Stimulated activated CD8-positive, alpha-beta memory T cell treated with anti-CD3 and anti-CD28 coated beads, Interleukin-7, amount 100 ng/mL, for 48 hours (primary cell): ENCODE measurements at places on chromosomes 6 and 20.

- DNase-seq: no peak
These were observed 24.6 kb upstream of the FOXF2 start for GRCh38 chr6:1364791-1365190.

DNA sequence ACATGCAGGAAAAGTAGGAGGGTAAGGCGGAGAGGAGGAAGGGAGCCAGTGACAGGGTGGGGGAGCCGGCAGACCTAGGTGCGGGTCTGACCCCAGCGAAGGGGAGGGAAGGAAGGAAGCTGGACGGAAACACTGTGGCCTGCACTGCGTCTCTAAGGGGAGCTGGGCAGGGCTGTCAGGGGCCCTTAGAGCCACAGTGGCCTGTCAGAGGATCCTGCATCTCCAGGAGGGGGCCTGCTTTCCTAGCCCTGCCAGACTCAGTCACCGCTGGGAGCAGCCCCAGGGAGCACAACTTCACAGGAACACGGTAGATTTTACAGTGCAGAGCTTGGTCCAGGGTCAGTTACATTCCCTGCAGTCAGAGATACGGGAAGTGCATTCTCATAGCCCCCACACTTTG is 118.2 kb downstream of the PACRG start:
- DNase-seq: no peak

GRCh38 chr20:36666181-36666740 is 20.3 kb upstream of the SLA2 start:
- DNase-seq: no peak

- no peak for DNase-seq
These were observed 396.5 kb downstream of the SMOC2 start for GRCh38 chr6:168837254-168838036.

DNA sequence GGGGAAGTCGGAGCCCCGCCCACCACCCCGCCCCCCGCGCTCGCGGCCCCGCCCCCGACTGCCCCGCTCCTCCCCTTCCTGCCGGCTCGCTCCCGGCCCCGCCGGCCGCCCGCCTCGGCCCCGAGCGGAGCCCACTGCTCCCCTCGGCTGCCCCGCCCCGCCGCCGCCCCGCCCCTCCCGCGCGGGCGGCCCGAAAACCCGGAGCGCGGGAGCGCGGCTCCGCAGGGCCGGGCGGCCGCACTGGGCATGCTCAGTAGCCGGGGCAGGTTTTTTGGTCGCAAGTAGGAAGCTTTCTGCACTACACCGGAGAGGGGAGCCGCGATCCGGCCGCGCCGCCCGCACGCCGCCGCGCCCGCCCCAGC is at the start of gene CDYL:
Gene CDYL (plus strand): TSS at position 274 of the 362 bp plus-strand sequence. CDS start 380 bp downstream, outside the sequence.
- peak; percentile 74 for DNase-seq

DNA sequence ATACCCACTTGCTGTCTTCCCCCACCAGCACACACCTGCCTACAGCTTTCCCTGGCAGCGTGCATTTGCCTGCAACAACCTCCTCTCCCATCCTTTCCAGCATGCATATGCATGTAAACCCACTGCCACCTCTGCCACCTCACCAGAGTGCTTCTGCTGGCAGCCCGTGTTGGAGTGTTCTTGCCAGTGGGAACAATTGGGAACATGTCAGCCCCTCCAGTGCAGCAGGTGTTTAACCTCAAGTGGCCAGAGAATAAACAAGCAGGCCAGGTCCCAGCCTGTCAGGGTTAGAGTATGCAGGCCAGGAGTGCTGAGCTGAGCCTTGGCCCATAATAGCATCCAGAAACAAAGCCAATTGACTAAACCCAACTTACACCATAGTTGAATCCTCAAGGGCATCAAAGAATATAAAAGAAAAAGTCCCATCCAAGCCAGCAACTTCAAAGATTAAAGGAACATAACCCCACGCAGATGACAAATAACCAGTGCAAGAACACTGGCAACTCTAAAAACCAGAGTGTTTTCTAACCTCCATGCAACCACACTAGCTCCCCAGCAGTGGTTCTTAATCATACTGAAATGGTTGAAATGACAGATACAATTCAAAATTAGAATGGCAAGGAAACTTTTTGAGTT is 1212.1 kb upstream of the CITED2 start:
- no peak for DNase-seq

DNA sequence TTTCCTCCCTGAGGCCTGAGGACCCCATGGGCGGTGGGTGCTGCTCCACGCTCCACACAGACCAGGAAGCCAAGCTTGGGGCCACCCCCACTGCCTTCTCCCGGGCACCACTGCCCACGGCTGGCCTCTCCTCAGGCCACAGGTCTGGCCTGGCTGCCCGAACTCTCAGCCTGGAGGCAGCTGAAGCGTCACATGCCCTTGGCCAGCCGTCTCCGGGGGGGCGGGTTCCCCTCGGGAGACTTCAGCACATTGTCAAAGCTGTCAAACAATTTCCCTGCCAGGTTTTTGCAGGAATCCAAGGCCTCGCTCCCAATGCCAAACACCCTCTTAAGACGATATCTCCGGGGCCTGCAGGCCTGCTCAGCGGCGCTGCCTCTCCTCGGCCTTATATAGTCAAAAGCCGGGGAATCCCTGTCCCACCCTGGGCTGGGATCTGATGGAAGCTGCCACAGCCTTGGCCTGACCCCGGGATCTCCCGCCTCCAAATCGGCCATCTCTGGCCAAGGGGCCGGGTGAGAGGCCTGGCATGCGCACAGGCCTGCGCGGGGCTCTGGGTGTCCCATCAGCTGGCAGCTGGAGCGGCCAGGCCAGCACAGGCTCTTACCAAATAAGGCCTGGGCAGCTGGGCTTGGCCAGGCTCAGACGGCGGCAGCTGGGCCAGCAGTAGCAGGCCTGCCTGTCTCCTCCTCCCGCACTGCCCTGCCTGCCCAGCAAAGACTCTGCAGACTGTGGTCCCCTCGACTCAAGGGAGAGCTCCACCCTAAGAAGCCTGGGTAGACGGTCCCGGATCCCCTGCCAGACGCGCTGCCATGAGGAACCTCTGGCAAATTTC is 49.7 kb downstream of the RBM38 start:
- DNase-seq: no peak

GRCh38 chr6:165834613-165835259 is 171.7 kb upstream of the PDE10A start:
- DNase-seq: no peak
